ENCODE measurements at places on chromosomes 3 and 15.

GRCh38 chr3:170331143-170331542 is 26.4 kb upstream of the SKIL start:
- no peak for DNase-seq

GRCh38 chr3:71064956-71065763 is 518.4 kb downstream of the FOXP1 start:
- DNase-seq, result peak; percentile 92

GRCh38 chr15:28915041-28915810 is 29.5 kb downstream of the APBA2 start:
- peak; percentile 6 for DNase-seq

DNA sequence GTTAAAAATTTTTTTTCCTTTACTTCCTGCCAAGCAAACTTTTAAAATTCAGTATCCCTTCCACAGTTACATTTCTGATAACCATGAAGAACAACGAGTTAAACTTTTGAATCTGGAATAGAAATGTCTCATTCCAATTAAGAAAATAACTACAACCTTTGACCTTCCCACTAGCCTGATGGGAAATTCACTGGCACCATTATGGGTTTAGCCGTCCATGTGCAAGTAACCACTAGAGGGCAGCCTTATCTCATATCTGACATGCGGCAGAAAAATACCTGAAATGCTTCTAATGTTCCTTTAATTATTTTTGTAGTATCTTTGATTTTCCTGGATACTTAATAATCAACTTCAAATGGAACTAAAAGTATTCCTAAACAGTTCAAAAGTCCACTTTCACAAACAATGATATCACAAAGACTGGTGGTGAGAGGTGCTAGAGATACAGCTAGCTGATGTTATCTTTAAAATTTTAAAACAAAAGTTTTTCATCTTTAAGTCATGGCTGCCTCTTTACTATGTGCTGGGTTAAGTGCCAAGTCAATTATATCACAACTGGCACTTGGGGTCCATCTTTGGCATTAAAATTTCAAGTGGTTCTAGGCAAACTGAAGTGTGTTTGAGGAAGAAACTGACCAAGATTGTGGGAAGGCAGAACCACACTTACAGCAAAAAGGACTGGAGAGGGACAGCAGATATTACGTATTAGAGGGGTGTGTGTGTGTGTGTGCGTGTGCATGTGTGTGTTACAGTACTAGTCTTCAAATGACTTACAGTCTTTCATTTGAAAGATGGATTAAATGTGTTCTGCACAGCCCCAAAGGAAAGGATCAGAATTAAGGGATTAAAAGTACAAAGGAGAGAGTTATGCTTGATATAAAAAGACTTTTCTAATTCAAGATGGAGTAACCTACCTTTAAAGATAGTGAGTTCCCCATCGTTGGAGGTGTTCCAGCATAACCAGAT is 107.1 kb upstream of the ICE2 start:
- no peak for DNase-seq

GRCh38 chr3:81249540-81250029 is 511.9 kb downstream of the GBE1 start:
- DNase-seq, result no peak

DNA sequence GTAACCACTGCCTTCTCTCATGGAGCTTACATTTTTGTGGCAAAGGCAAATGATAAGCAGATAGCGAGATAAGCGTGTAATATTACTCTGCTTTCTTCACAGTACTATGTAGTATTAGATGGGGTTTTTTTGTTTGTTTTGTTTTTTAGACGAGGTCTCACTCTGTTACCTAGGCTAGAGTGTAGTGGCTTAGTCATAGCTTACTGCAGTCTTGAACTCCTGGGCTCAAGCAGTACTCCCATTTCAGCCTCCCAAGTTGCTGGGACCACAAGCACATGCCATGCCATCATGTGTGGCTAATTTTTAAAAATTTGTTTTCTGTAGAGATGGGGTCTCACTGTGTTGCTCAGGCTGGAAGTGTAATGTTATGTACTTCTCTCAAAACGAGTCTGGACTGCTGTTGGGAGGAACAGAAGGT is 22.9 kb downstream of the MBNL1 start:
- no peak for DNase-seq

DNA sequence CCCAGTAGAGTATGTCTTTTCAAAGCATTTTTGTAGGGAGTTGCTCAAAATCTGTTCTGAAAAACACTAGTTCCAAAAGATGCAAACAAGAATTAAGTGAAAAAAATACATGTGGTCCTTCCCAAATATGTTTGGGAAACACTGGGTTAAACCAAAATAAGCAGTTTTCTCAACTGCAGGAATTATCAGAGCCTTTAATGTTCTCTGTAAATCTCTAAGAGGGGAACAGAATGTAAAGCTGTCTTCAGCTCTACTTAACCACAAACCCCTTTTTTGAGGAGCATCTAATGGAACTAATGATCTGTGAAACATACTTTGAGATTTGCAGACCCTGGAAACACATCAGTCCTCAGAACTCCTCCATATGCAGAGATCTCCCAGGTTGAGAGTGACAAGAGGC is 9.9 kb downstream of the AQP9 start:
- no peak for DNase-seq

GRCh38 chr15:76293361-76293760 is 17.9 kb downstream of the ETFA start:
- no peak for DNase-seq

DNA sequence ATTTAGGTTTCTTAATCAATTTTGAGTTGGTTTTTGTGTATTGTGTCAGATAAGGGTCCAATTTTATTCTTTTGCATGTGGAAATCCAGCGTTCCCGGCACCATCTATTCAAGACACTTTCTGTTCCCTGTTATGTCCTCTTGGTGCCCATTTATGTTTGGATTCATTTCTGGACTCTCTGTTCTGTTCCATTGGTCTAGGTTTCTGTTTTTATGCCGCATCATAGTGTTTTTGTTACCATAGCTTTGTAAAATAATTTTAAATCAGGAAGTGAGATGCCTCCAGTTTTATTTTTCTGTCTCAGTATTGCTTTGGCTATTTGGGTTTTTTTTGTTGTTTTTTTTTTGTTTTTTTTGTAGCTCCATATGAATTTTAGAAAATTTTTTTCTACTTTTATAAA is 97.1 kb downstream of the LRRC28 start:
- DNase-seq, result no peak

DNA sequence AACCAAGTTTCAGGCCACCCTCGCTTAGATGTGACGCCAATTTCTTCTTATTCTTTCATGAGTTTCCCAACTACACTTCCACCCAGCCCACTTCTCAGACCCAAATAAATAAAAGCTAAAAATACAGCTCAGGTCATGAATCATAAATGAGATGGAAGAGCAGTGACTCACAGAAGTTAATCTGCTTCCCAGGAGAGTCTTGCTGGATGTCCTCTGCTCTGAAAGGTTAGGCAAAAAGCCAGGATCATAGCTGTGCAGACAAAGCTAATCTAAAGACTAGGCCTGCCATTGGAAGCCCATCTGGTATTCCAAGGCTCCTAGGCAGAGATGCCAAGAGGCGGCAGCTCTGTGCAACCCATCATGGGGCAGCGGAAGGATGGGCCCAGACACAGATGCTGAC is 24.1 kb downstream of the SHC4 start:
- no peak for DNase-seq

DNA sequence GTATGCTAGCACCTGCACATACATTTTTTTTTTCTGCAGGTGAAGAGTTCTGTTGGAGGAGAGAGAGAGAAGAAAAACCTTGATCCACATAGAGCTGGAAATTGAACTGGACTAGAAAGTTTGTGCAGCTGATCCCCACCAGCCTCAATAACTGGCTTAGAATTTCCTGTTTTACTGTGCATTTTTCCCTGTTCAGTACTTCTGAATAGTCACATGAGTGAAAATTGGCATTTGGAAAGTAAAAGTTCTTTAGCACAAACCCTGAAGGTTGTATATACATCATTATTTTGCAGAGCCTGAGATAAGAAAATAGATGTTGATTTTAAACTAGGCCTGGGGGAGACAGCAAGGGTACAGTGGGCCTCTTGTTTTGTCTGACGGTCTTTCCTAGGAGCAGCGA is 42.3 kb downstream of the GHSR start:
- no peak for DNase-seq

- no peak for DNase-seq
Observed at GRCh38 chr15:45611305-45611704, 23.5 kb upstream of the SQOR start.

DNA sequence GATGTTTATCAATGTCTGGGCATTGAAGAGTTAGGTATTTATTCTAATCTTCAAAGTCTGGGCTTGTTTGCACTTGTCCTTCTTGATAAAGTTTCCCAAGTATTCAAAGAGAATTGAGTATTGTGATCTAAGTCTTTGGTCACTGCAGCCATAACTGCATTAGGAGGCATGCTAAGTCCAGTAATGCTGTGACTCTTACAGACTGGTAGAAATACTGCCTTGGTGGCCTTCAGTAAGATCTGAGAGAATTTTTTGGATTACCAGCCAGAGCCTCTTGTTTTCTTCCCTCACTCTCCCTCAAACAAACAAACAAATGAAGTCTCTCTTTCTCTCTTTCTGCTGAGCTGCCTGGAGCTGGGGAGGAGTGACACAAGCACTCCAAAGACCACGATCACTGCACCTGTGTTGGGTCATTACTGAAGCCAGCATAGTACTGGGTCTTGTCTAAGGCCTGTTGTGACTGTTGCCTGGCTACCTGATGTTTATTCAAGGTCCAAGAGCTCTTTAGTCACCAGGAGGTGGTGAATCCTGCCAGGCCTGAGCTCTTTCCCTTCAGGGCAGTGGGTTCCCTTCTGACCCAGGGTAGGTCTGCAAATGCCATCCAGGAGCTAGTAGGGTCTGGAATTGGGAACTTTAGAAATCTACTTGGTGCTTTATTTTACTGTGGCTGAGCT is 14.8 kb upstream of the RBP2 start:
- no peak for DNase-seq

- DNase-seq, result no peak
Observed at GRCh38 chr3:140529096-140529495, 148.8 kb upstream of the TRIM42 start.

DNA sequence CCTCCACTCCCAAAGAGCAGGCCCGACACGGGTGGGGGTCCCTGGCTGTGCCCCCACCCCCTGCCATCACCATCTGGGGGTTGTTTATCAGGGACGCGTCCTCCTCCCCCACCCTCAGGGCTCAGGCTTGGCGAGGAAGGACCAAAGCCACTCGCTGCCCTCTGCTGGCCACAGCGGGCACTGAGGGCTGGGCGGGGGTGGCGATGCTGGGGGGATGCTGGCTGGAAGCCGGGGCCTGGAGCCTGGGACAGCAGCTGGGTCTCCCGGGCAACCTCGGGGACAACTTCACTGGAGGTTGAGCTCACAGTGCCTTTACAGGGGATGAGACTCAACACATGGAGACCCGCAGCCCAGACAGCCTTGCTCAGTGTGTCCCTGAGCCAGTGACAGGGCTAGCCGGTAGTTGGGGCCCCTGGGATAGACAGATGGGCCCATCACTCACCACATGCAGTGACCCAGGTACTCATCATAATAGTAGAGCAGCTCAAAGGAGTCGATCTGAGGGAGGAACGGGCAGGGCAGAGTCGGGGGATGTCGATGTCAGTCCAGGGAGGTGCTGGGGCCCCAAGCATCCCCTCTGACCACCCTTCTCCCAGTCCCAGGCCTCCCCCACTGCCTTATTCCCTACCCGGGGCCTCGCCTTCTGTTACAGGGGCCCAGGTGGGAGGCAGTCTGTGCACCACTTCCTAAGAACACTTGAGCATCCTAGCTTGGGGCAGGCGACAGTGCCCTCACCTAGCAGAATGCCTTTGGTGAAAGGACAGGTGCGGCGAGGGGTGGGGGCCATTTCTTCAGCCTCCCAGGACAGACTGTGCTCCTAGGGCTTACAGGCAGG is 5.9 kb upstream of the CALML4 start:
- DNase-seq, result peak; percentile 90

GRCh38 chr3:149579838-149580542 is 77.8 kb downstream of the WWTR1 start:
- no peak for DNase-seq

GRCh38 chr3:173395073-173395411 is 2.5 kb upstream of the NLGN1 start:
- DNase-seq, result no peak

- DNase-seq, result no peak
Observed at GRCh38 chr3:79297245-79297960, 470.4 kb downstream of the ROBO1 start.

GRCh38 chr15:24054547-24055245 is 367.6 kb upstream of the NDN start:
- no peak for DNase-seq

GRCh38 chr3:159924411-159924810 is 64.2 kb upstream of the IL12A start:
- no peak for DNase-seq

DNA sequence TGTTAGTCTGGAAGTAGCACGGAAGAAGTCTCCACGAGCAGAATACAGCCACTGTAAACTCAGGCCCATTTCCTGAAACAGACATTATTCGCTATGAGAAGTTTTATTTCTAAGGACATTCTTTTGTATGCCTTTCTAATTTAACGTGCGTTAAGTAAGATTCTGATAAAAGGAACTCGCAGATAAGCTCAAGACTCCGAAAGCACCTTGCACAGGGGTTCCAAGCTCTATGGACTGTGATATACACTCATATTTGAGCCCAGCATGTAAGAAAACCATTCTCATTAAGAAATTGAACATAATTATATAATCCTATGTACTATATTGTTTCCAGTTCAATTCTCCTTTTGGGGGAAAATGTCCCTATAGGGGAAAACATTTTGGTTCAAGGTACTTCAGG is 28.4 kb downstream of the TFRC start:
- DNase-seq, result no peak

DNA sequence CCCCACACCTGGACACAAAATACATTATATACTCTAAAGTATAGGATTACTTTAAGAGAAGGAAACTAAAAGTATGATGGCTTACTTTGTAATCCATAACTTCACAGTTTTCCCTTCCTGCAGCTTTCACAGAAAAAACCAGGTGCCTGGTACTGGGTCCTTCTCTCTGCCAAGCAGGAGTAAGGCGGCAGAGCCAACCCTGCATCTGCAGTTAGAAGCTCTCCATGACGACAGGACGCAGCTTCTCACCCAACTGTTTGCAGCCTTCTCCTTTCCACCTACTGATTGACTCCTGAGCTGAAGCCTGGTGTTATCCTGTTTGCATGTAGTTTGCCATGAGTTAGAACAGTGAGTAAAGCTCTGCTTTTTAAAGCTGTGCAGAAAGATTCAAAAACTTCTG is 6.7 kb downstream of the MRAS start:
- no peak for DNase-seq

DNA sequence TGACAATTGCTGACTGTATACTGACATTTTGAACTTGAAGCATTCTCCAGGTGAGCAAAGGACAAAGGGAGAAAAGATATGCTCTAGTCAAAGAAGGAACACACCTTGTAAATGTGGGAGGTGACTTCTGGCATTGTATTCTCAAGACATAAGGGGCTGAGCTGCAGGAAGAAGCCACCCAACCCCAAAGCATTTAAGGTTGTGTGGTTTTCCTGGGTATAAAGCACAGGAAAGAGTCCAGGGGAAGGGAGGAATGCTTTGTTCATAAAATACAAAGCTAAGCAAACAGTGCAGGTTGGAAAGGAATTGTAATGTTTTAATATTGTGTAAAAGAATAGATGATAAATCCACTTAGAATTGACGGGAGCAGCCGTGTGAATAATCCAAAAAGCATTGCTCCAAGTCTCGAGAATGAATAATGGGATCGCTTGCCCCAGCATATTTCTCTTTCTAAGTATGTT is 102.4 kb upstream of the LRIG1 start:
- DNase-seq, result no peak

- no peak for DNase-seq
Observed at GRCh38 chr3:134471521-134472193, 14.1 kb downstream of the ANAPC13 start.

GRCh38 chr3:8870134-8870533 is 93.1 kb downstream of the RAD18 start:
- DNase-seq, result no peak
